GM12892 (cell line): ENCODE measurements at places on chromosomes 16 and 17.
A peak's percentile ranks its signal among the peaks of the same experiment; 100 is the strongest.

- no peak for DNase-seq
Measured at GRCh38 chr17:12043702-12044101, 23.0 kb downstream of the MAP2K4 start.

GRCh38 chr17:39820541-39820940 is 43.6 kb downstream of the IKZF3 start:
- DNase-seq = no peak

DNA sequence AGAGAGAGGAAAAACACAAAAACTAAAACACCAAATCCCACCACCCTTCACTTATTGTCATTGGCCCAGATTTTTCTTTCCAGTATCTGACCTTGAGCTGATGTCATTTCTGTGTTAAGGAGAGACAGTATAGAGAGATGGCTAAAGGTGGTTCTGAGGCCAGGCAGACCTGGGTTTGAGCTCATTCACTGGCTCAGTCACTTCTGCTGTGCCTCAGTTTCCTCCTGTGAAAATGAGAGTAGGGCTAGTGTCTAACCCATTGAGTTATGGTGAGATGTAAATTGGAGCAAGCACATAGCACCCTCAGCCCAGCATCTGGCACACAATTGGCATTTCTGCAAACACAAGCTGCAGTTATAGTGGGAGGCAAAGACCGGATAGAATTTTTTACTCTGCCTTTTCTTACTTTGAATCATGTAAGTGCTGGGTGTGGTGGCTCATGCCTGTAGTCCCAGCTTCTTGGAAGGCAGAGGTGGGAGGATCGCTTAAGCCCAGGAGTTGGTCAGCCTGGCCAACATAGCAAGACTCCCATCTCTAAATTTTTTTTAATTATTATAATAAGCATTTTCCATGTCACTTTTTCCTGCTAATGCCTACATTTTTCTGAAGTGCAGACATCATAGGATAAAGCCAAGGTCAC is 6.4 kb upstream of the KIFC3 start:
- no peak for DNase-seq

DNA sequence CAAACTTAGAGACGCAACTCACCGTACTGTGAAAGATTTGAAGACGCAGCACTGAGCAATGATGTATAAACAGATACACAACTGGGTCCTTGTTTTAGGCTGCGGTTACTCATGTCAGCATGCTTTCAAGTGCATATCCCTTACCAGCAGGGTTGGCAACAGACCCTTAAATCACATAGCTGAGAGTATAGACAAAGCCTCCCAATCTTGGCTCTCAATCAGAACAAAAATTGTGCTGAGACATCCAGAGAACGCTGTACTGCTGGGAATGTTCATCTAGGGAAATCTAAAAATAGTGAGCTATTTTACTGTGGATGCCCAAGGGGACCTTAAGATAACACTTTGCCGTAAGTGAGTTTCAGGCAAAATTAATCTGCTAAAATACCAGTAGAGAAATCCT is 84.4 kb upstream of the NUDT7 start:
- no peak for DNase-seq

DNA sequence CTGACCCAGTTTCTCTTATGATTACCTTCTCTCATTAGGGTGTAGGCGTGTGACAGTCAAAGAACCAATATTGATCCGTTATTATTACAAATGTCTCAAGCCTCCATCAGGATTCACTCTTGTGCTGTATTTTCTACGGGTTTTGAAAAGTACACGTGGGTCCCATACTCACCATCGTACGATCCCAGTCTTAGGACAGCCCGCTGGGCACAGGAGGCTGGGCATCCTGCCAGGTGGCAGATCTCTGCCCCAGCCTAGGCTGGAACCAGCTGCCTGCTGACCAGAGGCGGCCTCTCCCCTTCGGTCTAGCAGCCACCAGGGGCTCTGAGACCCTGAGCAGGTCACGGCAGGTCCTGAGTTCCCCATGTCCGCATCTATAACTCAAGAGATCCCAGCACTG is 2.0 kb upstream of the METRNL start:
- no peak for DNase-seq

- DNase-seq = peak; percentile 10
Measured at GRCh38 chr16:11395008-11395948, 50.0 kb downstream of the RMI2 start.

DNA sequence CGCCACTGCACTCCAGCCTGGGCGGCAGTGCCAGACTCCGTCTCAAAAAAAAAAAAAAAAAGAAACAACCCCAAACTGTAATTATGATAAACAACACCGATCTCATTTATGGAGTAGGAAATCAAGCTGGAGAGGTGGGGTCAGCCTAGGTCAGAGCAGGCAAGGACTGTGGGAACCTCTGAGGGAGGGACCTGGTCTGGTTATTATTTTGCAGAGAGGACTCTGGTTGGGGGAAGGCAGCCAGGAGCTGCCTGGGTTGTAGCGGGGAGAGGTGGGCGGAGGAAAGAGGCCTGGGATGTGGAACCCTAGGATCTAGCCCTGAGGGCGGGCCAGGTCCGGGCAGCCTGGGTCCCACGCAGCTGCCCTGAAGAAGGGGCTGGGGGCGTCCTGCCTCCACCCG is 10.9 kb upstream of the HS3ST6 start:
- DNase-seq = no peak

GRCh38 chr16:25750488-25751216 is 58.9 kb downstream of the HS3ST4 start:
- DNase-seq = no peak

GRCh38 chr17:33523577-33523981 is 230.5 kb upstream of the ASIC2 start:
- DNase-seq = no peak

DNA sequence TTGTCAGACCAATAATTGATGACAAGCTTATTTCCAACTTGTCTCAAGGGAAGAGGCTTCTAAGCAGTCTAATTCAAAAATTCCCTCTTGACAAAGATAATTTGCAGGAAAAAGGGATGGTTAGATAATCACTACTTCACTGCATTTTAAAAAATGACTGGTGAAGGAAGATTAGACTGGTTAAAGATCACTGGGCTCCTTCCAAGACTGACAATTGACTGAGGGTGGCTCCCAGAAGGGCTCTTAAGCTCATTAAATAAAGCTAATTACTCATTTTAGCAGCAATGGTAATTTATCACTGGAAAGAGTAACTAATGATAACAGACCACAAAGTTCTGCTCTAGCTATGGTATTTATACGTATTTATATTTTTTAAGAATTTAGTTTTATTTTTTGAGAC is 4.4 kb upstream of the HEATR3 start:
- DNase-seq = no peak

- no peak for DNase-seq
Measured at GRCh38 chr17:8283356-8283755, 5.1 kb upstream of the RANGRF start.

DNA sequence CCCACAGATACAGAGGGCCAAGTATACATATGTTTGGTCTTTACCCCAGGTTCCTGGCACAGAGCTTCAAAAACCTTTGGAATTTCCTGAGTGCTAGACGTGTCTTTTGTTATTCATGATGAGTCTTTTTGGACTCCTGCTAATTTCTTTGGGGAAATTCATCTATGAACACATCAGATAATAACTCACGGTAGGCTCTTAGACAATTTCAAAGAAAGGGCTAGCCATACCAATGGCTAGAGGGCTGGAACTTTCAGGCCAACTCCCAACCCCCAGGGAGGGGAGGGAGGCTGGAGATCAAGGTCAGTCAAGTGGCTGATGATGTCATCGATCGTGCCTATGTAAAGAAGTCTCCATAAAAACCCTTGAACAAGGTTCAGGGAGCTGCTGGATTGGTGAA is 101.9 kb downstream of the STX8 start:
- no peak for DNase-seq

GRCh38 chr16:67525176-67525860 is 3.3 kb upstream of the RIPOR1 start:
- no peak for DNase-seq

GRCh38 chr17:4584101-4584916 is at the start of gene SMTNL2:
Gene SMTNL2 (plus strand): TSS chr17:4584529. CDS start chr17:4584606, 77 bp downstream.
- no peak for DNase-seq

DNA sequence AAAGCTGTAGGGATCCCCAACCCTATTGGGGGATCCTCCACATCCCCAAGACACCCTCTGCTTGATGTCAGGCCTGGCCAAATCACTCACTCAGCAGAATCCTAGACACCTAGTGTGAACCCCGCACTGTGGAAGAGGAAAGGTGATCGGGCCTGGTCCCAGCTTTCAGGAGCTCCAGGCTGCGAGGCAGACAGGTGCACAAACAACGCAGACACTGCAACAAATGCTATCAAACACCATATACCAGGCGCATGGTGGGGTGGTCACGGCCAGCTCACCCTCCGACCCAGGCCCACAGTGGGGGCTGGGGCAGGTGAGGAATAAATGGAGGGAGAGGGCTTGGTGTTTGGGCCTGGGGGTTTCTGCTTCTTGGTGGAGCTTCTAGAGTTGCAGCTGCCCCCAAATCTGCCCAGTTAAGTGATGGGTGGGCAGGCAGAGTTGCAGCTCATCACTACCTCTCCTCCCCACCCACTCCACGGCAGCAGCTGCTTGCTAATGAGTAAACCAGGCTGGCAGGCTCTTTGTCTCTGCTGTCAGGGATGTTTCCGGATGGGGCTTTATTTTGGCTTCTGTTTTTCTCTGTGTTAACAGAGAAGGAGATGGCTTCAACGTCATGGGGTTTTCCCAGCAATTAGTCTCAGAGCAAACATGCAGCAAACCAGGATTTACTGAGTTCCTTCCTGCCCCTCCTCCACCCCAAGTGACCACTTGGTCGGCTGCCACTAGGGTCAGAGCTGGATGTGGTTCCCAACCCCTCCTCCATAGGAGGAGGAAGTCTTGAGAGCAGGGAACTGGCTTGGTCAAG is 46.6 kb downstream of the PECAM1 start:
- no peak for DNase-seq

DNA sequence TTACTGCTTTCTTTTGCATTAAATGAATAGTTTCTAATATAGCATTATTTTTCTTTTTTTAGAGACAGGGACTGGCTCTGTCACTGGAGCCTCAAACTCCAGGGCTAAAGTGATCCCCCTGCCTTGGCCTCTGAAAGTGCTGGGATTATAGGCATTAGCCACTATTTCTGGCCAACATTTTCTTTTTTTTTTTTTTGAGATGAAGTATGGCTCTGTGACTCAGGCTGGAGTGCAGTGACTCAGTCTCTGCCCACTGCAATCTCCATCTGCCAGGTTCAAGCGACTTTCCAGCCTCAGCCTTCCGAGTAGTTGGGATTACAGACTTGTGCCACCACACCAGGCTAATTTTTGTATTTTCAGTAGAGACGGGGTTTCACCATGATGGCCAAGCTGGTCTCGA is 2.0 kb upstream of the DUXB start:
- no peak for DNase-seq

DNA sequence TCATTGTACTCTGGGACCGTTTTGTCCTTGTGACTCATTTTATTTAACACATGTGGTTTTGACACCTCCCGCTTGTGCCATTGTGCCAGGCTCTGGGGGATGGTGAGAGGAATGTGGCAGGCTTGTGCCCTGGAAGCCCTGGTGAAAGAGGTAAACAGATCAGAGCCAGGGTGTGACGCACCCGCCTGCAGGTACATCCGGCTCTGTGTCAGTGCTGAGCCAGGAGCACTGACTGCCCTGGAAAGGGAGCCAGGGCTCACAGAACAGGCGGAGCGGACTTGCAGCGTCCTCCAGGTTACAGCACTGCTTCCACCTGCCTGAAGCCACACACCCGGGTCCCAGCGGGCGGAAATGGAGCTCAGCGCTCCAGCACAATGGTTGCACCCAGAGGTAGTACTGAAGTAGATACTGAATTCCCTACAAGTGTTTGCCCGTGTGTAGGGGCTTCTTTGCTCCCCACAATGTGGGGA is 30.6 kb downstream of the CDRT15 start:
- no peak for DNase-seq

DNA sequence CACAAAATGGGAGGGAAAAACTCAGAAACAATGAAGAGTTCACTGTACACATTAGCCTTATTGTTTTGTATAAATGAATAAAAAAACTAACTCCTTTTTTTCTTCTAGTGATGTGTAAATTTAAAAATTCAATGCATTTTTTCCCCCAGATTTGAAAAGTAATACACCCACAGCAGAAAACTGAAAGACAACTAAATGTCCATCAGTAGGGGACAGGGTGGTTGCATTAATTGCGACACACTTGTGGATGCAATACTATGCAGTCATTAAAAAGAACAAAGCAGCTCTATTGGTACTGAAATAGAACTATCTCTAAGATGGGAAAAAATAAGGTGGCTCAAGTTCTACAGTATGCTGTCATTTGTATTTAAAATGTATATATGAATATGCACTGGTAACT is 13.7 kb upstream of the WIPI1 start:
- DNase-seq = no peak

DNA sequence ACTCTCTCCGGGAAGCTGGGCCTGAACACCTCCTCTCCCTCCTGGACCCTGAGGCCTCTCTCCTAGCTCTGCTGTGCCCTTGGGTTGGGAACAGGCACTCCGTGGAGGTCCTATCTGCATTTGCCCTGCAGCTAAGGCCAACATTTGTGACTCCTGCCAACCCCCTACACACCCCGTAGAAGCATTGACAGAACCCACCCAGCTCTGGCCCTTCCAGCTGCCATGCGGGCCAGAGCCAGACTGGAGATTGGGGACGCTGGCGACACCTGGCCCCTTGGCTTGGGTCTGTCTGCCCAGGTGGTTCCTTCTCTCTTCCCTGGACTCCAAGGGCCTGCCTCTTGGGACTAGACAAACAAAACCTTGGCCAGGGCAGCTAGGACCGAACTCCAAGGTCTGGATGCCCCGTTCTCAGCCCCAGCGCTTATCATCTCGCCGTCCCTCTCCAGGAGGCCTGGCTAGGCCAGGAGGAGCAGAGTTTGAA is 644 bp upstream of the RHBDF2 start:
- no peak for DNase-seq

- DNase-seq = no peak
Measured at GRCh38 chr16:8237452-8237851, 352.9 kb downstream of the TMEM114 start.

GRCh38 chr17:17808706-17809432 is 27.9 kb downstream of the SREBF1 start:
- peak; percentile 76 for DNase-seq

DNA sequence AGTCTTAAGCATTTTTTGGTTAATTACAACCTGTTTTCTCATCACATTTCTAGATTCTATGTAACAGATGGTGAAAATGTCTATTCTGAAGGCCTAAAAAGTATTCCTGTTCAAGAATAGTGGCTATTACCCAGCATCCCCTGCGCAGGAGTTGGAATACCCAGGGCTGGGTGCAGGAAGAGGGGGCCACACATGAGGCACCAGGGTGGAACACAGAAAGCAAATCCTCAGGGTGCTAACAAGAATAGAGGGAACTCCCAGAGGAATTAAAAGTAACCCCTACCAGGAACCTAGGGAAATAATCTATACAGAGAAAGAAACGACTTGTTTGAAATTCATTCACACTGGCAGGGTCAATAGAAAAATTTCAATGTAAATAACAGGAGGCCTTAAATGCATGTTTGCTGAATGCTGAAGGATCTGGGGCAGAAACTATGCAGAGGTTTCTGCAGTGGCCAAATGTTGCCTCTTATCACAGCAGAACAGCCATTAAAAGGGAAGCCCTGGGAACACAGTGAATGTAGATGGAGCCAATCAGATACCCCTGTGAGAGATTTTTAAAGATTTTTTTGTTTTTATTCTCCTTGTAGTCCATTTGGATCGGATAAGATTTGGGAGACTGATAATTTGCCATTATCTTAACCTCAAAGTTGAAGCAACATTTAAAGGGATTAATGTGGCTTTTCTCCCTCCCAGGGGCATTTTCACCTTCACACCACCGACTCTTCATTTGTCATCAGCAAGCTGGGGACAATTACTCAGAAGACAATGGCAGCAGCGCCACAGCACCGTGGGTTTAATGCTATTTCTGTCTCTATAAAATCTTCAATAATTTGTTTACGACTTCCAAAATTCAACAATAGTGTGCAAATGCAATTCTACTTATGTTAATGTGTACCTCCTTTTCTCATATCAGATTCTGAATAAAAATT is 196.0 kb upstream of the PSMD7 start:
- no peak for DNase-seq
